ENCODE measurements at places on chromosomes 4 and X.

GRCh38 chr4:7073526-7074390 is 5.9 kb upstream of the GRPEL1 start:
- DNase-seq = peak; percentile 57

GRCh38 chr4:5970381-5971077 is 47.7 kb downstream of the C4orf50 start:
- DNase-seq = no peak

DNA sequence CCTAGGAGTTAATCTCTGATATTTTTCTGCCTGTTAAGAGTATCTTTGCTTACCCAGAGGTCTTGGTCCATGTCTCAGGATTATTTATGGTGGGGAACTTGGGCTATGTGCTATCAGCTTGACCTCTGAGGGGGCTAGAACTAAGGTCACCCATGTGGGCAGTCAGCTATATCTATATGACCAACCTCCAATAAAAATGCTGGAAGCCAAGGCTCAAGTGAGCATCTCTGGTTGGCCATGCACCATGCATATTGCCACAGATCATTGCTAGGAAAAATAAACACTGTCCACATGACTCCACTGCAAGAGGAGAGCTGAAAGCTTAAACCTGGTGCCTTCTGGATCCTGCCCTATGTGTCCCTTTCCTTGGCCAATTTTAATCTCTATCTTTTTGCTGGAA is 196.5 kb upstream of the SLC7A11 start:
- no peak for DNase-seq

DNA sequence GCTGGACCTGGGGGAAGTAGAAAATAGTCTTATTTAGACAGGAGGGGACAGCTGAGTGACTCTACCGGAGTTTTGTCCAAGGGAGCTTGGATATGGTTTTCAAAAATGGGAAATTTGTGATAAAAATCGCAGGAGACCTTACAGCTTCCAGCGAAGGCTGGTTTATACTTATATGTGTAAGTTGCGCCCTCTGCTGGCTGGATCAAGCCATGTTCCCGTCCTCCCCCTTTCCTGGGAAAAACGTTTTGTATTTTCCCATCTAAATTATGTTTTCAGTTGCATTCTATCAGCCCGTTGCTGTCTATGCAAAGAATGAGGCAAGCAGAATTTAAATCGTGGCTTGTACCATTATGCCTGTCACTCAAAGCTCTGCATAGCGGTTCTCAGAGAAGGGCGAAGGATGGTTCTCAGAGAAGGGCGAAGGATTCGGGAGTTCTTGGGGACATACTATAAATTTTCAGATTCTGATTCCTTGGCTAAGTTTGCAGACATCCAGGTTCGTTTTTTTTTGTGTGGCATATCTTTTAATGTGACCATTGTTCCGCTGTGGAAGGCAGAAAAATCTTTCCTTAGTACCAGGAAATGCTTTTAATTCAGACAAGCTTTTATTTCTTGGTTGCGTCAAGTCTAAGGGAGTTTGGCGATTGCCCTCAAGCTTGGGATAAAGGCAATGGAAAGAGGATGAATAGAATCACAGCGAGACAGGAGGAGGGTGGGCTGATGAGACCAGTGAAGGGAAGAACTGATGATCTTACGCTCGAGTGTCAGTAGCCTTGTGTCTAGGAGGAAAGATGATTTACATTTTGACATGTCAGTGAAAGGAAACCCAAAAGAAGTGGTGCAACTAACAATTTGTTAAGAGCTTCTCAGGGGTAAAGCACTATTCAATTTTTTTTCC is 128.5 kb upstream of the ARX start:
- DNase-seq = peak; percentile 83

DNA sequence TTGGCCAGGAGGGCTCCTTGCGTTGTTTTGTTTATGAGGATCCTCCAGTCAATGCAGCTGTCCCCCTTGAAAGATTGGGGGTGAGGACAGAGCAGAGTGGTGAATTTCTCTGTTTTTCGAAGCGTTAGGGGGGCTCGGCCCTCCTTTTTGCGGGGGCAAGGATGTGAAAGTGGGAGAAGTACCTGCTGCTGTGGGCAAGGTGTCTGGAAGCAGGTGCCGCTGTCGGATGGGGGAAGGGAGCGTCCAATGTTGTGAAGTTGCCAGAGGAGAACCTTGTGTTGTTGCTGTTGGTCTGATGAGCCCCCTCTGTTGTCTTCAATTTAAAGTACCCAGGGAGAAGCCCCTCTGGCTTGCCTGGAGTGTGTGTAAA is 613 bp downstream of the GLRB start:
- no peak for DNase-seq

DNA sequence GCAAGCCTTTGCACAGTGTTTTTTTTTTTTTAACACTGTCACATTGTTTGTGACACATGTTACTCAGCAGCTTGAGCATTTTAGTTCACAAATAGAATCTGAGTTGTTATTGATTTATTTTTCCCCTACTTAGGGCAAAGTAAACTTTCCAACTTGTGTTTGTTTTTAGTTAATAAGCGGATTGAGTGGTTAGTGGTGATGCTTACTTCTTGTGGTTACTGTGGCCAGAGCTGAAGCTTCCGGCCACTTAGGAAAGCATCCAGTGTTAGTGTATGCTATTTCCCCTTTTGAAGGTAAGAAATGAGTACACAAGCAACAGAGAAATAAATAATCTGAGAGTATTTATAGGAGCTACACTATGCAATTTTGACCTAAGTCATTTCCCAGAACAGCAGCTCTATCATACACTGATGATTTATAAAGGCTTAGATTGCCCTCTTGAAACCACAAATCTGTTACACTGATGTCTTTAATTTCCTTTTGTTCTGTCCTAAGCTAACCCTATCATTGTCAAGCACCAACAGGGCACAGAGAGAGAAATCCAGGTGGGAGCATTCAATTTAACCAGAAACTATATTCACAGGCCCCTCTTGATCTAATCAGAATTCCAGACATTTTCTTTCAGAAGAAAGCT is 2464.6 kb downstream of the PCDH7 start:
- DNase-seq = no peak

- peak; percentile 90 for DNase-seq
Observed at GRCh38 chr4:38867478-38868058, at the start of gene FAM114A1. Gene FAM114A1, plus strand, starts transcription at chr4:38867806. Its CDS starts 10,273 bp downstream, at chr4:38878079.

DNA sequence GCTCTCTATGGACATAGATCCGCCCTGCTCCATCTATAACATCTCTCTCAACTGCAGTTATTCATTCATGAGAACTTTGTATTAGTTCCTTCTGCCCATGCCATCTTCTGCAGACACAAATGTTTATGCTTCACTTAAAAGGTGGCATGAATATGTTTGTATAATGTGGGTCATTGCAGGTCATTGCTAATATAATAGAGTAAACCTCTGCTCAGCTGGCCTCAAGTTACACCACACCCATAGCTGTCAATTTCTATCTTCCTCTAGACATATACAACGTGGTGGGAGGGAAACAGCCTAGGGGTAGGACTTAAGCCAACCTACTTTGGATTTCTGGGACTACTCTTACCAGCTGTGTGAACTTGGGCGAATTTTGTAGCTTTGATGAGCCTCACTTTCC is 129.8 kb downstream of the ATXN3L start:
- no peak for DNase-seq

GRCh38 chrX:48003367-48003757 is 427 bp downstream of the ZNF182 start:
- no peak for DNase-seq

GRCh38 chrX:154013614-154014360 is 5.9 kb downstream of the IRAK1 start:
- no peak for DNase-seq

DNA sequence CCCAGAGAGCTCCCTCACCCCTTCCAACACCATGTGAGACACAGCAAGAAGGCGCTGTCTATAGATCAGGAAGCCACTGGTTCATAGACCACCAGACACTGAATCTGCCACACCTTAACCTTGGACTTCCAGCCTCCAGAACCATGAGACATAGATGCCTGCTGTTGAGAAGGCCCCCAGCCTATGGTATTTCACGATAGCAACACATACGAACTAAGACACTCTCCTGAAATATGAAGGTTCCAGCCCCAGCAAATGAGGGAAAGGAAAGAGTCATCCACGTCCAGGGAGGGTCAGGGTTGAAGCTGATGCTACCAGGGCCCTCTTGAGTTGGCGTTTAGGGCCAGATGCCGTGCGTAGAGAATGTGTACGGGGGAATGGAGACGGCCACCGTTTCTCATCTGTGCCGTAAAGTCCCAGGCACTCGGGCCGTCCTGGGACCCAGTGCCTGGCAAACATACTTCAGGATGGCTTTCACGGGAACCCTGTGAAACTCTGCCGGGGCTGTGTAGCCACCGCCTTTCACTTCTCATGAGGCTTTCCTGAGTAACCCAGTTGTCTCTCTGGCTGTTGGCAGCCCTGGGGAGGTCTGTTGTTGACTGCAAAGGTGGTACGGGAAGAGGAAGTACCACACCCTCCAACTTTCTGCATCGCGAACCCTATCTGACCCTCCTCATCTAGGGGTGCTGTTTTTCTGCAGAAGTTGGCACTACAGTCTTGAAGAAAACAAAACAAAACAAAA is 17.7 kb upstream of the P2RY8 start:
- no peak for DNase-seq

DNA sequence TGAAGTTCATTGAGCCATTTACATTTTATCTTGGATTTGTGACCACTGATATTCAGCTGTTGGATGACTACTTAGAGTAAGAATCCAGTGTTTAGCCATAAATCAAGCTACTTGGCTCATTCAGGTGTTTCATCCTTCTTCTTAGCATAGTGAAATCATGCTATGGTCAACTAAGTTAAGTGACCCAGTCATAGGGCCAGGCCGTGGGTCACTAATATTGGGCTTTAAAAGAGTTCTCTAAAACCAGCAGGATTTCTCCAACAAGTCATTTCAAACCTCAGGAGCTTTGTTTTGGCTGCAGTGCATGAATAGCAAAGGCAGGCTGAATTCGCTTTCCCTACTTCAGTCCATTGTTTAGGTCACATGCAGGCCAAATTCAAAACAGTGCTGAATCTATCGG is 181.0 kb downstream of the MAML3 start:
- no peak for DNase-seq

Data from sciatic nerve (tissue), 2 donors.